Left colon (tissue), 2 donors: ENCODE measurements at places on chromosomes 2 and 18. TPM values are rescaled to one million over a fixed set of nuclear protein-coding genes. Genes with fewer than 3 reads are reported as not detected.
A peak's percentile ranks its signal among the peaks of the same experiment; 100 is the strongest.

DNA sequence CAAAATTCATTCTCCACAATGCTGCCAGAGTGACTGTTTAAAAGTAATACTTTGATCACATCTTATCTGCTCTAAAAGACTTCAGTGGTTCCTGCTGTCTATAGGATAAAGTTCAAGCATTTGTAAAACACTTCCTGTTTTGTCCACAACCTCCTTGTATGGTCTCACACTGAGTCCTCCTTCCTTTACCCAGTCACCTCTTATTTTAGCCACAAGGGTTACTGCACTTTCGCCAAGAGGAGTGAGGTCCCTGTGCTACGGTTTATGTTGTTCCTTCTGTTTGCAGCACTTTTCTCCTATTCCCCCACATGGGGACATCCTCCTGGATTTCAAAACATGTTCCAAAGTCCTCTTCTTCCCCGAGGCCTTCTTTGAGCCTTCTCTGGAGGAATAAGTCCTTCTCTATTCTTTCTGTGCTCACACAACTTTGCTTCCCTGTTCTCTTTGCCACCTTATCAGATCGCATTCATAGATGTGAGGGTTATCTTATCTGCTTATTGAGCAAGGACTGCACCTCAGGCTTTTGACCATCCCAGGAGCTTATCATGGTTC, 112.2 kb upstream of the NABP1 start:
- no peak for DNase-seq

GRCh38 chr2:217434180-217434975, 568.4 kb downstream of the TNS1 start:
- peak; percentile 63 for DNase-seq

DNA sequence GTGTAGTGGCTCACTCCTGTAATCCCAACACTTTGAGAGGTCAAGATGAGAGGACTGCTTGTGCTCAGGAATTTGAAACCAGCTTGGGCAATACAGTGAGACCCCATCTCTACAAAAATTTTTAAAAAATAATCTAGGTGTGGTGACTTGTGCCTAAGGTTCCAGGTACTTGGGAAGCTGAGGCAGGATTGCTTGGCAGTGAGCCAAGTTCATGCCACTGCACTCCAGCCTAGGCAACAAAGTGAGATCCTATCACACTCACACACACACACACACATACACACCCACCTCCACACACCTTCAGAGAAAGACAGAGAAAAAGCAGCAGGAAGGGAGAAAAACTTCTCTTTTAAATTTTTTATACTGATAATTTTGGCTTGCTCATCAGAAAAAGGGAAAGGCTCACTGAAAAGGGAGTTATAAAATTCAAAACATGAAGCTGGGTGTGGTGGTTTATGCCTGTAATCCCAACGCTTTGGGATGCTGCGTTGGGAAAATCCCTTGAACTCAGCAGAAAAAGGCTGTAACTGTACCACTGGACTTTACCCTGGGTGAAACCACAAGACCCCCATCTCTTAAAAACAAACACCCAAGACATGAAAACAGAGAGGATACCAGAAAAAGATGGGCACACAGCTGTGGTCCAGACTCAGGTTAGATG, 25.7 kb downstream of the FAM168B start:
- DNase-seq, result no peak

GRCh38 chr18:24497031-24497754, 36.8 kb downstream of the HRH4 start:
- no peak for DNase-seq

DNA sequence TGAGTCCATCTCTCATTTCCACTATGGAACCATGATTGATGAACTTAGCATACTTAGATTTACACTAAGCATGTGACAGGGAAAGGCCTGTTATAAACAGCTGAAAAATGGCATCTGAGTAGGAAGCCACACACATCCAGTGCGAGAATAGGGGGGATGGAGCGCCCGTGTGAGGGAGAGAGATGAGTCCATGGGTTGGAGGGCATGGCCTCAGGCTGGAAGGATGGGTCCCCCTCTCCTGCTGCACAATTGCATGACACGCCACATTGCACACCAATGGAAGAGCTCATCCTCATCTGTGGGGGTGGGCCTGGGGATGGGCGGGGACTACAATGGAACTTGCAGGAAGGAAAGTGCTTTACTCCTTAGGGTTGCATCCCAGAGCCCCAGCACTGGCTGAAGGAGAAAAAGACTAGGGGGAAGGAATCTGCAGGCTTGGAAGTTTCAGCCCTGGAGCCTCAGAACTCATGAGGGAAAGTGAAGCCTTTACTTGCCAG, 46.4 kb upstream of the CXCR4 start:
- no peak for DNase-seq

- no peak for DNase-seq
Measured at GRCh38 chr2:238929242-238930081, 81.6 kb downstream of the TWIST2 start.

GRCh38 chr2:221897718-221898117, 325.6 kb upstream of the EPHA4 start:
- DNase-seq, result no peak

- no peak for DNase-seq
Measured at GRCh38 chr2:205872716-205873115, 190.4 kb downstream of the NRP2 start.

DNA sequence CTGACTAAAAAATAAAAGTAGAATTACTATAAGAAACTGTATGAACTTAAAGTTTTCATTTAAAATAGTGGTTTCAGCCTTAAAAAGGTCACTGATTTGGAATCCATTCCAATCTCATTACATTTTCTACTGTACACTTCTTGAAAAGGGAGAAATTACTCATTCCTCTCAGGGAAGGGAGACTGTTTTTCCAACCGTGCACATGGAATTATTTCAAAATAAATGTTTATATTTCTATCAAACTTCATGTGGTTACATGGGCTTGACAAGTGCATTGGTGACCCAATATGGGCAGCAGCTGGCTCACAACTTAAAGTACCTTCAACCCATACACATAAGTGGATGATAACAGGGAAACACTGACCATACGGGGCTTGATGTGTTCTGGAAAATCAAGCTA, 324.5 kb upstream of the THUMPD2 start:
- DNase-seq, result no peak

DNA sequence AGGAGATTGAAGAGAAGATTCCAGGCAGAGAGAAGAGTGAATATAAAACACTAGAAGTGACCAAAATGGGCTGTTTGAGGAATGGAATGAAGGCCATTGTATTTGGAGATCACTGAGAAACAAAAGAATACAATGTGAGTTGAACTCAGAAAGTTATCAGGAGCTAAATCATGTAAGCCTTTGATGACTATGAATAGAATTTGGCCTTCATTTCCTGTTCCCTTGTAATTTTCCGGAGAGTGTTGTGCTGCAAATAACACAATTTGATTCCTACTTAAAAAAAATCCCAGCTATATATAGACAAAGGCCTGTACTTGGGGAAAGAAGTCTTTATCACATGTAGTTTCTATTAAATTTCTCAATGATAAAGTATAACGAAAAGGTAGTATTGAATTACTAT, 33.7 kb upstream of the KYNU start:
- DNase-seq, result no peak

GRCh38 chr2:86411396-86411795, 29.8 kb upstream of the KDM3A start:
- DNase-seq, result no peak

- peak; percentile 25 for DNase-seq
Measured at GRCh38 chr2:133498662-133499585, 69.3 kb downstream of the NCKAP5 start.

DNA sequence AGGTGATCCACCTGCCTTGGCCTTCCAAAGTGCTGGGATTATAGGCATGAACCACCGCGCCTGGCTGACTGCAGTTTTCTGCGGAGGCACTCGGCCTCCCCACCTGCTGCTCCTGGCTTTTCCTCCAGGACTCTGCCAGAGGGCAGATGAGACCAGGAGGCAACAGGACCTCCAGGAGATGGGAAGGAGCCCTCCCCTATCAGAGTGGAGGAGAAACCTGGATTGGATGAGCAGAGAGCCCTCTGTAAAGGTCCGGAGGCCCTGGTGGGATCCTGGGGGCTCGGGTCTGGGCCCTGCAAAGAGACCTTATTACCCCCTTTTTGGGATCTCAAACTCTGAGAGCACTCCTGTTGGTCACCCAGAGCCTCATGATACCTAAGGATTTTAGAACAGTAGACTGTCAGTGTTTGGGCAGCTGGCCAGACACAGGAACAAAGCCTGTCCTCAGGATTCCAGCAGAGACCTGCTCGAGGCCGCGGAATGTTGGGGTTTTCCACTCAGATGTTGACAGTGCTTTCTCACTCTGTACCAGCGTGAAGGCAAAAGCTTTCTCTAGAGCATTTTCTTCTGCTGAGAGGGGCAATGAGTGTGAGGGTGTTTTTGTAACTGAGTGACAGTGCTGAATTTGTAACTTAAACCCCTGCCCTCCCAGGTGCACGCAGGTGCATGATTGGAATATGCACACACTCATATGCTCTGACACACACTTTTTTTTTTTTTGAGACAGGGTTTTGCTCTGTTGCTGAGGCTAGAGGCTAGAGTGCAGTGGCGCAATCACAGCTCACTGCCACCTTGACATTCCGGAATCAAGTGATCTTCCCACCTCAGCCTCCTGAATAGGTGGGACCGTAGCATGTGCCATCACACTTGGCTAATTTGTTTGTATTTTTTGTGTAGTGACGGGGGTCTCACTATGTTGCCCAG, 48.4 kb downstream of the NPPC start:
- DNase-seq, result no peak

- no peak for DNase-seq
Measured at GRCh38 chr2:23137166-23137565, 247.8 kb upstream of the KLHL29 start.

GRCh38 chr18:77022556-77022955, 110.0 kb downstream of the MBP start:
- DNase-seq, result no peak

DNA sequence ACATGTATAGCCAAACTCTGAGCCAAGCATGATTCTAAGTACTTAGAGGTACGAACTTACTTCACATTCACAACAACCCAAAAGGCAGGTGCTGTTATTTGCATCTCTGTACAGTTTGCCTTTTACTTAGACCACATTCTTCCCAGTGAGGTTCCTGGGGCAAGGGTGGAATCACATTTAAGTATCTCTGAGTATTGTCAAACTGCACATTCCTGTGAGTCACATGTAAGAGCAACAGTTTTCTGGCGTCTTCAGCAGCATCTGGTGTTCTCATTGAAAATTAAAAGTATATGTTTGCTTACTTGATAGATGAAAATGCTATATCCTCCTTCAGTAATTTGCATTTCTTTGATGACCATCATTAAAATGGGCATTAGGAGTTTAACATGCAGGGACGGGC, 119.1 kb downstream of the UXS1 start:
- no peak for DNase-seq

DNA sequence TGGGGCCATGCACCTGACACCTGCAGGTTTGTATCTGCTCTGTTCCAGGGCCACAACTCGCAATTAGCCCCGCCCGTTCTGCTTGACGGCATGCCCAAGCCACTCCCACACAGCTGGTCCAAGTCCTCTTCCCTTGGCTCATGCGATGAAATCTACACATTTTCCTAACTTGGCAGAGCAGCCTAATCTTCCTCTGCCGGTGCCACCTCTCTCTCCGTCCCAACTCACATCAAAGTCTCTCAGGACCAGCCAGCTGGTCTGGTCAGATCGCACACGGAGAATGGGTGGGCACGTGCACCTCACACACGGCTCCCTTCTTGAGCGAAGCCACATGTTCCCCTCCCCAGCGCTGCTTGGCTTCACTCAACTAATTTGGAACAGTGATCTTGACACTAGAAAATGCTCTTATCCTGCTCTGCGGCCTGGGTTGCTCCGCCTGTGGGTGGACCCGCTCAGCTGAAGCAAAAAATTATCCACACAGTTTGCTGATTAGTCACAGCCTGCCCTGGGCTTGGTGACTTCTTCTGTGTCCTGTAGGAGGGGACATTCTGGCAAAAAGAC, 176.7 kb downstream of the NRP2 start:
- no peak for DNase-seq

DNA sequence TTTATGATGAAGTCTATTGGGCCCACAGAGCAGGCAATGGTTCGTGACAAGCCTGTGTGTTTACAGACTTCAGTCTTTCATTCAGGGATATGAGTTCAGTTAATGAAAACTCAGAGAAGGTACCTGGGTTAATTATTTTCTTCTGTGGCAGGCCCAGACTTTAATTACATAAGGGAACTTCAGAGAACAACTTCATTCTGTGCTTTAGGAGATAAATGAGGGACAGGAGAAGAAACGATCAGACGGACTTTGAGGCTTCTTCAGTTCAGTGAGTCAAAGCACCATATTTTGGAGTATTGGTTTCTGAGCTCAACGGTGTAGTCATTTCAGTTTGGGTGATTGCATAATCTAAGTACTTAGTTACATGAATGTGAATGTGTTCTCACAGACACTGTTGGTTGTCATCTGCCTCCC, 203.0 kb upstream of the KCNJ3 start:
- DNase-seq, result no peak

GRCh38 chr2:58614219-58614618, 373.1 kb upstream of the FANCL start:
- DNase-seq, result no peak

DNA sequence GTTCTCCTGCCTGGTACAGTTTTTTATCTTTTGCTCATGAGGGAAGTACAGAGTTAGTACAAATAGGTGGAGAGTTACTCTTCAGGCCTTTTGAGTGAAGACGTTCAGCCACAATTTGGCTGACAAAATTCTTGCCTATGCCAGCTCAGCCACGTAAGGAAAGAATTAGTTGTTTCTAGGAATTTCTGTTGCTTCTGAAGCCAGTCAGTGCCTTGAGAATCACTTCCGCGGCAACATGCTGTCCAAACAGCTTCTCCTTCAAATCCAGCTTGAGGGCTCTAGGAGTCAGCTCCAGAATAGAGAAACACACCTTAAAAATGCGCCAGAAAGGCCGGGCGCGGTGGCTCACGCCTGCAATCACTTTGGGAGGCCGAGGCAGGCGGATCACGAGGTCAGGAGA, 27.5 kb downstream of the M1AP start:
- no peak for DNase-seq

DNA sequence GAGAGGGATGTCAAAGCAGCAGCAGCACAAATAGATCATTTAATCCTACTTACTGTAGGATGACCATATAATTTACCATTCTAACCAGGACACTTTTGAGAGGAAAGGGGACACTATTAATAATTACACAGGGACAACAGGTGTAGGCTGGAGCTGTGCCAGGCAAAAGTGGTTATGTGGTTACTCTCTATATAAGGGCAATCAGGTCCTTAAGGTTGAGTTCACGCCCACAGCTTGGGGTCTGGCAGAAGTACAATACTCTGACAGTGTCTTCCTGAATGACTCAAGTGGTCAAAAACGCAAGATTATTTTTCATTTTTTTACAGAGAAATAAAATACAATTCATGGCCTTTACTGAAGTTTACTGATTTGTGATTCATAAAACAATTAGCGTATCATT, 2.8 kb downstream of the PREPL start:
- peak; percentile 71 for DNase-seq

GRCh38 chr18:33987206-33987605, 237.5 kb downstream of the NOL4 start:
- no peak for DNase-seq

- no peak for DNase-seq
Measured at GRCh38 chr18:37922162-37922561, 356.6 kb upstream of the CELF4 start.

GRCh38 chr2:28398101-28398834, 5.6 kb downstream of the FOSL2 start:
- no peak for DNase-seq

The HOXD13 gene
- 0.14 TPM for total RNA-seq

The TDRD15 gene
- not detected for total RNA-seq

The PKDCC gene
- 74.0 TPM for total RNA-seq

The UGT1A10 gene
- total RNA-seq, result 84.8 TPM

The TEKT4 gene
- total RNA-seq, result not detected

The PROKR1 gene
- total RNA-seq, result 0.09 TPM

The CAPN10 gene
- total RNA-seq, result 33.6 TPM
